ENCODE measurements at places on chromosomes 2 and 18.
A peak's percentile ranks its signal among the peaks of the same experiment; 100 is the strongest.

- DNase-seq, result no peak
Measured at GRCh38 chr2:14547830-14548229, 84.7 kb upstream of the LRATD1 start.

DNA sequence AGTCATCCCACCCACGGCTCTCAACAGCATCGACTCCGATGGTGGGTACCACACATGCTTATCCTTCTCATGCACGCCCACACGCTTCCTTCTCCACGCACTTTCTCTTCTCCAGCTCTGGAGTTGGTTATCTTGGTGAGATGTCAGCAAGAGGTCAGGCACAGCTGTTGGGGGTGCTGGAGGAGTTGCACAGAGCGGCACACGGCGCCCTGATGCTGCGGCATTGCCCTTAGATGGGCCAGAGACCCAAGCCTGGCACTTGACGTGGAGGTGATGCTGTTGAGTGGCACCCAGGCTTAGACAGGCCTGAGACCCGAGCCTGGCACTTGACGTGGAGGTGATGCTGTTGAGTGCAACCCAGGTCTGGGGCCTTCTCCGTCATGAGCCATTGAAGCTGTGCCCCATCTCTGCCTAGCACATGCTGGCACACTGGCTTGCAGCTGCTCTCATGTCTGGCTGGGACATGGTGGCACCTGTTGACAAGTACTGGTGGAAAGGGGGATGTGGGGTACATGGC is 83.2 kb downstream of the DGKD start:
- peak; percentile 4 for DNase-seq

GRCh38 chr2:152385650-152386049 is 50.7 kb downstream of the FMNL2 start:
- no peak for DNase-seq

DNA sequence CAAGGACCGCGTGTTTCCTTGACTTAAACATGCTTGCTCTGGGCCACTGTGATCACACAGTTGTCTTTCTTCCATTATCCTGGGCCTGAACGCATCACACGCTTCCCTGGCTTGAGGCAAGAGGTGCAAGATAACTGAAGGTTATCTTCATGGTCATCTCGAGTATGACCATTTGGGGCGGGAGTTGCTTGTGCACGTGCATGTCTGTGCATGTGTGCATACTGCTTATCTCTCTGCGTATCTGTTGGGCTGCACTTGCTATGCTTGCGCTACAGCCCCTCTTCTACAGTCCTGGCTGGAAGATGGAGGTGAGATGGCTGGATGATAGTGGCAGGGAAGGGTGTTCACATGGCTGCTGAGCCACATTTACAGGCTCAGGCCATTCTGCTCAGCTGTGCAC is 27.2 kb upstream of the EFR3B start:
- DNase-seq, result no peak

DNA sequence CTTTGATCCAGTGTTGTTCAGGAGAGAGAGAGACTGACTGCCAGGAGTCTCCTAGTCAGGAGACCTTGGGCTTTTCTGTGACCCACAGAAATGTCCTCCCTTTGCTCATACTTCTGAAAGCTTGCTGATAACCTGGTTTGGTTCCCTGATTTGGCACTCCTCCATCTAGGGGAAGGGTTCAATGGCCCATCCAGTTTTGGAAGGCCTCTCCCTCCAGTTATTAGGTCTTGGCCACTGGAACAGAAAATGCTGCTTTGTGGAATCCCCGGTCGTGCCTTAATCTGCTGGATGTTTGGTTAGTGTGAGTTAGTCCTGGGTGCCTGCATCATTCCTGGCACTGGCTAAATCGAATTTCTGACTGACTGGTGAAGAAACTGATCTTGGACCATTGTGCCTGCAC is 35.7 kb downstream of the KDM3A start:
- DNase-seq, result no peak

GRCh38 chr2:219636144-219636915 is 8.9 kb downstream of the SLC4A3 start:
- no peak for DNase-seq

- no peak for DNase-seq
Measured at GRCh38 chr2:178110681-178111080, 1.6 kb upstream of the RBM45 start.

- no peak for DNase-seq
Measured at GRCh38 chr2:98383166-98383565, 36.9 kb downstream of the CNGA3 start.

DNA sequence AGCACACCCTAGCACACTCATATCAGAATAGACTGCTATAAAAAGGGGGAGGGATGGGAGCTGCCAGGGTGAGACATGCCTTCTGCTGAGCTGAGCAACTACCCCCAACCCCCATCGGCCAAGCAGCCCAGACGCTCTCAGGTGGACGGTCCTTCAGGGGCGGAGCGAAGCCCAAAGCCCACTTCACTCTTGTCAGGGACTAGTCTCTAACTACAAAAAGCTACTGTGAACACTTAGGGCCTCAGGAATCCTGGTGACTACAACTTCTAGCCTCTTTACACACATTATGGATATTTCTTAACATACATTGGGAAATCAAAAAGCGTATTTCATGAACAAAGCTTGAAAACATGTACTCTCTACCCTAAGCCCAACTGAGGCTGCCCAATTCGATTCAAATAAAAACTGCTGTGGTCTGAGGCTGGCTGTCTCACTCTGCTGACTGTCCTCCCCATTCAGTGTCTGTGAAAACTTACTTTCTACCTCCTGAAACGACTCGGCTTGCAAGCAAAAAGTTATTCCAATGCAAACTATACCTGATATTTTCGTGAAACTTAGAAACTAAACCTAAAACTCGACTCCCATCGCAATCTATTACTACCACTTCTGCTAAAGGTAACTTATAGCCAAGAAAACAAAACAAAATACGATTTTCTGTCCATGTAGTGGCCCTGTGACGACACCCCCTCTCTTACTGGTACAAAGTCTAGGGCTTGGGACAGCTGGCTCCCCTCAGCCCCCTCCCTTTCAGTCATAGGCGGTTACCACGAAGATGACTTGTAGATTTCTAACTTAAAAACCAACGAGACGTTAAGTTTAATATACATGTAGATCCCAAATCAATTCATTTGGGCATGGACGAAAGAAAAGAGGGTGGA is 1.2 kb downstream of the SERTAD2 start:
- no peak for DNase-seq

GRCh38 chr2:14047491-14047890 is 585.0 kb upstream of the LRATD1 start:
- DNase-seq, result no peak

DNA sequence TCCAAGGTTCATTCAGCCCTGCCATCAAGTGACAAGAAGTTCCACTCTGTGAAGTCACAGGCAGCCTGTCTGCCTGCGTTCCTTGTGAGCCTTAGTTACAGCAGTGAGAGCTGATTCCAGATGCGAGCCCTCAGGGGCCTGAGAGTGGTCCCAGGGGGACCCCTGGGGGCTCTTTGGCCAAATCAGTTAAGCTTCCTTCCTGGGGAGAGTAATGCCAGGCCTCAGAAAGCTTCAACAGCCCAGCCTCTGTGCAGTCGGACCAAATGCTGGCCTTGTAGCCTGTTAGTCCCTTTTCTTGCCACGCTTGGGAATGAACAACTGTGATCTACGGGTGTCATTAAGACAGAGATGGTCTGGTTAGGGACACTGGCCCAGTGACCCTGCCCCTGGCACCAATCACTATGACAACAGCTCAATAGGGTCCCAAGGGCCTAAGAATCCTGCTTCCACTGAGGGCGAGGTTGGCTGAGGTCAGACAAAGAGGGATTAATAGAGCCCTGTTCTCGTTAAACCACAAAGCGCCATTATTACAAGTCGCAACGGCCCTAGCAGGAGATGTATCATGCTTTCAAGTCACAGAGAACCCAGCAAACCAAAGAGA is 50.9 kb downstream of the HS1BP3 start:
- no peak for DNase-seq

DNA sequence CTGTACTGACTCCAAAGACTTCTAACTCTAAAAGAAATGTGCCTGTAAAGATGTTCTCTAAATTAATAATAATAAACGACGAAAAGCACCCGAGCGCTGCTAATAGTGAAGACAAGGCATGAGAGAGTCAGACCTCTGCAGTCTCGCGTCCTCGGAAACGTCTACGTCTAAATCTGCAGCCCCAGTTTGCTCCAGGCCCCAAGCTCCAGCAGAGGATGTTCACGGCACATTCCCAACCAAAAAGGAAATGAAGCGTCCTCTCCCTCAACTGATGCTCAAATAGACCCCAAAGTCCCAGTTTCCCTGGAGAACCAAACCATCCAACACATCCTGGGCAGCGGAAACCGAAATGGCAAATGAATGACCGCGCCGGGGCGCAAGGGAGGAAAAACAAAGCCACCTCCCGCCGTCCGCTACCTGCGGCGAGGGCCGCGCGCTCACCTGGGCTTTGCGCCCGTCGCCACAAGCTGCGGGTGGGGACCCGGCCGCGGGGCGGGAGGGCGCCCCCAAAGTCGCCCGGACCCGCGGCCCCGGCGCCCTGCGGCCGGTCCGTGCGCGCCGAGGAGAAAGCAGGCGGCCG is 47.1 kb upstream of the CCDC150 start:
- DNase-seq, result peak; percentile 75

DNA sequence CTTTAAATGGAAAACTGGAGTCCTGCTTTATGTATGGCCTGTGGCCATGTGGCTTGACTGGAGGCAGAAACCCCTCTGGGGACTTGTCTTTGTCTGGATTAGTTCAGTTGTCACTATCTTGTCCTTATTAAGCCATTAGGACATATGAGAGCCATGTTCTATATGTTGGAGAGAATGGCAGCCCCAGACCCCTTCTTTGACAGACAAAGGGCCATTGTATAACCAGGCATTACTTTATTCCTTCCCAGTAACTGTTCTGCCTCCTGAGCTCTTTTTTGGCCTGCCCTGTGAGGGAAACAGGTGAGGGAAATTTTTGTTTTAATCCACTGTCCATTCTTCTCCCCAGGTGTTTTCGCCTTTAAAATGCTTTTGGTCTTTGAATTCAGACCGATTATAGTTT is 43.3 kb downstream of the FSHR start:
- DNase-seq, result no peak

DNA sequence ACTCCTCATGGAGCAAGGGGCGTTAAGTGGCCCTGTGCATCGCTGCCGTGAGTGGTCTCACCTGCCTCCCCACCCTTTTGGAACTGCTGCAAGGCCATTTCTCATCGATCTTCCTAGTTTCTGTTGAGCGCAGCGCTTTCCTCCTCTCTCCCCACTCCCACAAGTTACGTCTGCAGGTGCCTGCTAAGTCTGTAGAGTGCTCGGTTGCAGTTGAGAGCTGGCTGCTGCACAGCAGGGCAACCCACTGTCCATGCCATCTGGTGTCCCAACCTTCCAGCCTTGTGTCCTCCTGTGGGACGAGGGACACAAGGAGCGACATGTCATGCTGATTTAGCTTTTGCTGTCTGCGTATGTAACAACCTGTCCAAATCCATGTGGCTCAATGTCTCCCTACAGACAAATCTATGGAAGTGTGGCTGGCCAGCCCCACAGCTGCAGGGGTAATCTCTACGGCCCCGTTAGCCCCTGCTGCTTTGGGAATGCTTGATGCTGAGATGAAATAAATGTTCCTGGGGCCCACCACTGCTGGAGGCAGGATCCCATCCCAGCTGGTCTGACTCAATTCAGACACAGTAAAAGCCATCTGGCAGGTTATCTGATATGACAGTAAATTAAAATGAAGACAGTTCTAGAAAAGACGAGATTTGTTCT is 68.1 kb upstream of the TCF7L1 start:
- DNase-seq, result no peak

- DNase-seq, result no peak
Measured at GRCh38 chr2:21270708-21271122, 146.9 kb downstream of the TDRD15 start.

DNA sequence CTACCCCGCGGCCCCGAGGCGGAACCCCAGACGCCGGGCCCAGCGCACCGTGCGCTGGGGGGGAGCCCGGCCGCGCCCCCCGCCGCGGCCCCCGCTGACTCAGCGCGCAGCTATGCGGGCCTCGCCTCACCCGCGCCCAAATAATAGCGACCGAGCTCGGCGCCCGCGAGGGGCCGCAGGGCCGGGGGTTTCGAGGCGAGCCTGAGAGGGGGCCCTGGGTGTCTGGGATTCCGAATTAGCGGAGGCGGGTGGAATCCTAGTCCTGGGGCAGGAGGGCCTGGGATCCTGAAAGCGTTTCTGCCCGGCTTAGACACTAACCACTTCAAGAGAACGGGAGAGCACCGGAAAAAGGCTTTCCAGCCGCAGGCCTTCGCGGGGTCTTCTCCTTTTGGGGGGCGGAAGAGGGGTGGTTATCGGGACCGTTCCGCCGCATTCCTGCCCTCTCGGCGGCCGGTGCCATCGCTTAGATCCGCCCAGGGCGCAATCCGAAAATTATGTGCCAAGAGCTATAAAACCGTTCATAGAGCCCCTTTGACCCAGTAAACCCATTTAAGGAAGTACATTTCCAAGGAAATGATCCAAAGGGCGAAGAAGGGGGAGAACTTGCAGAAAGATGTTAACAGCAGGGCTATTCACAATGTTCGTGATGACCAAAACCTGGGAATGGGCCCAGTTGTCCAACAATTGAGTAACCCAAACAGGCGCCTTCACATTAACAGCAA is 681 bp upstream of the ROCK2 start:
- no peak for DNase-seq

DNA sequence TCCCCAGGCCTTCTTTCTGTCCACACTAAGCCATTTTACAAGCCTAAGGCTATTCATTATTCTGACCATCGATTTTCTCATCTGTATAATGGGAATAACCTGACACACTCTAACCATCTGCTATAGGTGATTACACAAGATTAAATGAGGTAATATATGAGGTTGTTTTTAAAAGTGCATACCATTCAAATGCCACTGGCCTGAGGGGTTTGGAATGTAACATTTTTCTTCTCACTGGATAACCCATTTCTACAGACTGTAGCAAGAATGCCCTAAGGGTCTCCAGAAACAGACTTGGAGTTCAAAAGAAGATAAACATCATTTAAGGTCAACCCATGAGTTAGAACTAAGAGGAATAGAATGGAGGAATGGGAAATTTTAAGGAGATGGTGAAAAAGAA is 111.7 kb upstream of the SETBP1 start:
- no peak for DNase-seq

- no peak for DNase-seq
Measured at GRCh38 chr18:61770279-61770678, 122.5 kb downstream of the RNF152 start.

- DNase-seq, result no peak
Measured at GRCh38 chr2:76448956-76449355, 738.2 kb upstream of the GCFC2 start.

- no peak for DNase-seq
Measured at GRCh38 chr2:120365236-120365793, 19.4 kb downstream of the INHBB start.

GRCh38 chr2:112829101-112829960 is 7.2 kb downstream of the IL1B start:
- no peak for DNase-seq

- no peak for DNase-seq
Measured at GRCh38 chr2:72136331-72136730, 11.3 kb downstream of the CYP26B1 start.

GRCh38 chr2:46024146-46024779 is 272.9 kb upstream of the EPAS1 start:
- DNase-seq, result no peak

- no peak for DNase-seq
Measured at GRCh38 chr18:1062588-1062987, 157.9 kb downstream of the ADCYAP1 start.

- no peak for DNase-seq
Measured at GRCh38 chr2:218780851-218781690, 876 bp upstream of the CYP27A1 start.

GRCh38 chr2:54370405-54371104 is 85.6 kb upstream of the SPTBN1 start:
- DNase-seq, result no peak
